Kidney capillary endothelial cell (primary cell): ENCODE measurements at places on chromosomes 11 and 22.

GRCh38 chr22:50688448-50688847, 15.8 kb downstream of the SHANK3 start:
- DNase-seq = no peak

GRCh38 chr11:121814962-121815361, 301.1 kb downstream of the BLID start:
- DNase-seq = no peak

- DNase-seq = no peak
Observed at GRCh38 chr11:61730240-61730994, 22.0 kb upstream of the MYRF start.

DNA sequence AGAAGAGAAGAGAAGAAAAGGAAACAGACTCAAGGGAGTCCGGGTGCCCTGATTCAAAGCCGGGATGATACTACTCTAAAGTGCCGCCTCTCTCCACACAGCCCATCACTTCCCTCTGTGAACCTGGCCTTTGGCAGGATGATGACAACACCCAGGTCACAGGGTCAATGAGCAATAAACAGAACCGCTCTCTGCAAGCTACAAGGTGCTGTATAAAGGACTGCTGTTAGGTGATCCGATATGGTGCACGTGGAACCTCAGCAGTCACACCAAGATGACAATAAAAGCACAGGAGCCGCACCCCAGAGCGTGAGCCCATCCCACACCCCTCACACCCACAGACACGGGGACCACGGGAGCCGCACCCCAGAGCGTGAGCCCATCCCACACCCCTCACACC, 10.7 kb downstream of the TTLL1 start:
- no peak for DNase-seq

- no peak for DNase-seq
Observed at GRCh38 chr22:44287741-44288140, 25.0 kb downstream of the SHISAL1 start.

GRCh38 chr11:117662255-117662654, 134.8 kb downstream of the DSCAML1 start:
- DNase-seq = no peak
